ENCODE measurements at places on chromosomes 16 and 17.

DNA sequence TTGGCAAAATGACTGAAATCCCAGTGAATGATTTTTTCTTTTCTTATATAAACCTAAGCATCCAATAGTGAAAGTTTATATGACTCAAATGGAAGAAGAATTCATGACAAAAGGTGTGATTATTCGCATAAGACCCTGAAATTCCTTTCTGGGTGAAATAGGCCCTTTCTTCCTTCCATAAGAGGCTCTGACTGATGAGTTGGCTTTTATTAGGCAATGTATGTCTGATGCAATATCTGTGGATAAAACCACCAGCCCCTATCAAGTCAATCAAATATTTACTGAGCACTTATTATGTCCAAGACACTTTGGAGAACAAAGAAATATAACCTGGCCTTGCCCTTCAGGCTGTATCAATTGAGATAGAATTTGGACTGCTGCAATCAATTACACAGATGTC, 316.6 kb downstream of the CDH13 start:
- no peak for DNase-seq

GRCh38 chr16:85615852-85616606, 2.9 kb downstream of the GSE1 start:
- DNase-seq, result no peak

- DNase-seq, result no peak
Observed at GRCh38 chr16:84667600-84668309, 19.4 kb downstream of the KLHL36 start.

DNA sequence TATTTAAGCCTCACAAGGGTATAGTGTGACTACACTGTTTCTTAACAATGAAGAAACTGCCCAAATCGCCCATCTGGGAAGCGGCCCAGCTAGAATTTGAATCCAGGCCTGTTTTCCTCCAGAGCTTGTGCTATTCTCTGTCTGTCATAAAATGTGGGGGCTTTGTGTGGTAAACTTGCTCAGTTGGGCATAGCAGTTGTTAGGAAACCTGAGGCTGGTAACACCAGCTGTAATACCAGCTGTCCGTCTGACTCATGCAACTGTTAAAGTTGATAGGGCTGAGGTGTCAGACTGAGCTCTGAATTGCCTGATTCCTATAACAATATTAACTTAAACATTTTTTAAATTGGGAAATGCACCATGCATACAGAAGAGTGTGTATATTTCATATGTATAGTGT, 9.3 kb downstream of the NOD2 start:
- DNase-seq, result no peak

GRCh38 chr16:75251280-75252048, at the start of gene BCAR1:
Gene BCAR1 (minus strand): TSS chr16:75251624. CDS start chr16:75251482, 142 bp downstream.
- no peak for DNase-seq

GRCh38 chr17:61833536-61834193, 29.7 kb downstream of the BRIP1 start:
- no peak for DNase-seq

- no peak for DNase-seq
Observed at GRCh38 chr16:12582696-12583095, 221.0 kb downstream of the CPPED1 start.

DNA sequence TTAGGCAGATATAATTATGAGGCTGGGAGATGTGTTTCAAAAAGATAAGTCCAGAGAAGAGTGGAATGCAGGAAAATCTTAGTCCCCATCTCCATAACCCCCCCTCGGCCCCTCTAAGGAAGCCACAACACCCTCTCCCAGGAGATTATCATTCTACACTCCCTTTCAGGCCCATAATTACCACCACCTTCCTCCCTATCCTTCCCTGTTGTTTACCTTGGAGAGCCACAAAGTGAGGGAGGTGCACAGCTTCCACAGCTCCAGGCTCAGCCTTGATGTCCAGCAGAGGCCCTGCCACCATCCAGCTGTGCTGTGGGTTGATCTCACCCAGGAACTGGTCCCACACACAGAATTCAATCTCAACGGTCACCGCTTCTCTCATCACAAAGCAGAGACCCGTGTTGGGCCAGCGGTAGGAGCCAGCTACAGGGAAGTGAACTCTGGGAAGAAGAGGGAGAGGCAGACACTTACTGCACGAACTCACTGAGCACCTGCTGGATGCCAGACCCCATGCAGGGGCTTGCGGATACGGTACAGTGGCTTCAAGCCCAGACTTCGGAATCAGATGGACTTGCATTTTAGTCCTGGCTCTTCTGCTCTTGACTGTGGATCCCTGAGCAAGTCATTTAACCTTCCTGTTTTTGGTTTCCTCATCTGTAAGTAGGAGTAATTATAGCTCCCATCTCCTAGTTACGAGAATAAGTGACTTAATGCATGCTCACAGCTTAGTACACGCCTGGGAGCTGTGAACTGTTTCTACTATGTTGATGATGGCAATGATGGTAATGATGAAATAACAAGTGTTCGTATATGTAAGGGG, 44.1 kb downstream of the MIS12 start:
- no peak for DNase-seq

DNA sequence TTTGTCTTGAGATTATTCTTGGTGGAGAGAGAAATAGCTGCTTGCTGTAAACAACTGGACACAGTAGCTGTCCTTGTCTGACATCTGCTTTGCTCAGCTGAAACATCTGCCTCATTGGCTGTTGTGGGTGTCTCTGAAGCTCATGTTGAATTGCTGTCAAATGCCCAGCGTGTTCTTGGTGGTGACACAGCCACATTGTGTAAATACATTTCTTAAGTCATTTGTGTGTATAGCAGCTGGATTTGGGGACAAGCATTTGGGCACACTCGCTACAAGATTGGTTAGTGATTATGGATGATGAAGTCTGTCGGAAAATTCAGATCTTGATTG, 5.3 kb downstream of the FAM234A start:
- no peak for DNase-seq

Data from NCI-H2029 treated with DMSO at 0.1 percent for 48 hours (cell line).